Glutamatergic neuron (in vitro differentiated cells): ENCODE measurements at places on chromosomes 7 and 10.

DNA sequence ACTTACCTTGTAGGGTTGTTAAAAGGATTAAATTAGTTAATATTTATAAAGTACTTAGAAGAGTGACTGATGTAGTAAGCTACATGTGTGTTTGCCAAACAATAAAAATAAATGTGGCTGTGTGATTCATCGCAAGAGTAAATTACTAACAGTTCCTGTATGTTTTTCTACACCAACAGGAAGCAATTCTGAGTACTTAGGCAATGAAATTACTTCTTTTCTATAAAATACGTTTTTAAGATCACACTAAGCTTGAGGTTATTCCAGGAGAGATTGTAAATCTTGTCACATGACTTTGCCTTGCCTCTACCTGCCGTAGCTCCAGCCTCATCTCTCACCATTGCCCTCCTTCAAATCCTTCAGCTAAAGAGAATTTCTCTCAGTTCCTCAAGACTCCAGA, 18.1 kb upstream of the GSTK1 start:
- no peak for DNase-seq

DNA sequence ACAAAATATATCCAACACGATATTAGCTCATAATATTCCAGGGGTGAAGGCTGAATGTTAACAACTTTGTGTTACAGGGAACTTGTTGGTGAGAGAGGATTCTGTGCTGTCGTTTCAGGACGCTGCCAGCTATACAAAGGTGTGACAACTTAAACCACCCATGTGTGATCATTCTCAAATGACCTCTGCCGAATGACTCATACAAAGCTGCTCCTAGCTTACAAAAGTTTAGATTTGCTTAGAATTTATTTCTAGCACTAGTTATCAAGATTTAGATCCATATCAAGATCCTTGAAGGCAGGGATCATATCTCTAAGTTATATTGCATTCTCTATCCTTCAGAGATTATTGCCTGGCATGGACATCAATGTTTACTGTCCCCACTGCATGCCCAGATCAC, 65.3 kb downstream of the COBL start:
- no peak for DNase-seq

- DNase-seq: no peak
These were observed 37.8 kb upstream of the UBE2H start for GRCh38 chr7:129990403-129991192.

GRCh38 chr7:29866490-29866930, 60.2 kb downstream of the WIPF3 start:
- no peak for DNase-seq

- DNase-seq: no peak
These were observed 125.1 kb downstream of the TFPI2 start for GRCh38 chr7:93765475-93765874.

DNA sequence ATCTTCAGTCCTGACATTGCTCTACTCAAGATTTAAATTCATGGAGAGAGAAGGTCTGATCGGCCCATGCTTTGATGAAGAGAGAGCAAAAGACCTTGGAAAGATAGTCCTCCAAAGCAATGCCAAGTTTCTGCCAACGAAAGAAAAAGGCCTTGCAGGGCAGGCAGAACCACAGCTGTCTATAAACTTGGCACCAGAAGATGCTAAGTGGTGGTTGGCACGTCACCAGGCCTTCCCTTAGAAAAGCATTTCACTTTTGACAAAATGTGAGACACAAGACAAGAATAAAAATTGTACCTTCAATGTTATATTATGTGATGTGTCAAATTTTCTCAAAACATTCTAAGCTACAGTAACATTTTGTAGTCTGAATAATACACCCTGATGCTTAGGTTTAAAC, 42.0 kb upstream of the FGFR2 start:
- DNase-seq: no peak

- DNase-seq: no peak
These were observed 109.1 kb downstream of the C10orf90 start for GRCh38 chr10:126561294-126561920.

GRCh38 chr7:41571573-41571972, 131.3 kb downstream of the INHBA start:
- DNase-seq: no peak

DNA sequence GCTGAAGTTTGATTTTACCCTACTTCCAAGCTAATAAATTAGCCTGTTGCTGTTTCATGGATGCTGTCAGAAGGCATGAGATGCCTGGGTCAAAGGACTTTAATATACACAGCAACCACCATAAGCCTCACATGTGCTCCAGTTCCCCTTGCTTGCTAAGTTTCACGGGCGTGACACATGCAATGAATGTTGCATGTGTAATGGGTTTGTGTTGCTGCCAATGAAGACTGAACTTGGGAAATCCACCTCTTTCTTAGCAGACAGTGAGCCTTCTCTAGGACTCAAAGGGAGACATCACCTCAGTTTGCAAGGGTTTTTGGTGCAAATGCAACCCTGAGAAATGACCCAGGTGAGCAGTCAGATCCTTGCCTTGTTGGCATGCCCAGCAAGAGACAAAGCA, 505.5 kb upstream of the PODXL start:
- no peak for DNase-seq
